ENCODE measurements at places on chromosomes 5 and 9.

- no peak for DNase-seq
These were observed 194.0 kb downstream of the RFX3 start for GRCh38 chr9:3331801-3332200.

DNA sequence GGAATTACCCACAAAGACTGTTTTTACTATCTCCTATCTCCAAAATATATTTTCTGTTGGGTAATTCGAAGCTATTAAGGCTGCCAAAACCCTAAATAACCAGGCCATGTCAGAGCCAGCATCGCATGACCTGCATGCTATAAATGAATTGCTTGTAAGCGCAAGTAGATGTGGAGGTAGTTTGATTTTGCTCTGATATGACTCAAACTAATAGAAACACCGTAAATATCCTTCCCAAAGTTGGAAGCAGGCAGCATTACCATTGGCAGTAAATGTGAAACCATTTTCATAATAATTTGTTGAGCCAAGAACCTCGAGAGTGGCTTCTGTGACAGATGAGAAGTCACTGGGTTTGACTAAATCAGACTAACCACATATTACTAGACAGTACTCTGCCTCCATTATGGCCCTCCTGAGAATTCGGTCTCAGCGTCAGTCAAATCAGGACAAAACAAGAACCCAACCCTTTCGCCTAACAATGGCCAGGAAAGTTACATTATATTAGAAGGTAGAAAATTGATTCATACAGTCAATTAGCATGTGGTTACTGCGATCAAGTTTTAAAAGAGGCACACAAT is 289.8 kb downstream of the SPOCK1 start:
- DNase-seq: no peak

- DNase-seq: no peak
These were observed 419.3 kb upstream of the ADAMTS16 start for GRCh38 chr5:4720831-4721230.

DNA sequence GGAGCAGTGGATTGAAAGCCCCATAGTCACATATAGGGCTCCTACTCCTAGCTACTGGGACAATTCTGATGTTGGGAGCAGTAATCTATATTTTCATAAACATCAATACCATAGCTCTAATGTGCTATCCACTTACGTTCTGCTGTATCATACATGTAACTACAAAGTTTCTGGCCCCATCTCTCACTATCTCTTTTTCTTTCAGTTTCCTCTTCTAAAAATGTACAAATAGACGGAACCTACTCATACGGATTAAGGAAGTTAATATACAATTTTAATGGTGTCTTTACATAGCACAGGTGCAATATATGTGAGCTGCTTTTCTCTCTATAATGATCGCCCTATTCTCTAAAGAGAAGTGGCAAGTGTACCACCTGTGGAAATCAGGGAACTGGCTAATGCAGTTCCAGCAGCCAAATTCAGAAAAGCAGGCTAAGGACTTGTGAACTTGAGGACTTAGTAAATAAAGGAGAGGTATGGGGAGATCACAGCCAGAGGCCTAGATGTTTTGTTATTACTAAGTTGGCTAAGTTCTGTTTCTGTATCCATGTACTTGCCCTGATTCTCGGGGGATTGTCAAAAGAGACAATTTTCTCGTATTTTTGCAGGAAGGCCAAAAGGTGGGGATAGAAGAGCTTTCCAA is 1021.9 kb downstream of the CDH12 start:
- DNase-seq: no peak

GRCh38 chr5:11030671-11031070 is 269.6 kb upstream of the DAP start:
- DNase-seq: no peak

DNA sequence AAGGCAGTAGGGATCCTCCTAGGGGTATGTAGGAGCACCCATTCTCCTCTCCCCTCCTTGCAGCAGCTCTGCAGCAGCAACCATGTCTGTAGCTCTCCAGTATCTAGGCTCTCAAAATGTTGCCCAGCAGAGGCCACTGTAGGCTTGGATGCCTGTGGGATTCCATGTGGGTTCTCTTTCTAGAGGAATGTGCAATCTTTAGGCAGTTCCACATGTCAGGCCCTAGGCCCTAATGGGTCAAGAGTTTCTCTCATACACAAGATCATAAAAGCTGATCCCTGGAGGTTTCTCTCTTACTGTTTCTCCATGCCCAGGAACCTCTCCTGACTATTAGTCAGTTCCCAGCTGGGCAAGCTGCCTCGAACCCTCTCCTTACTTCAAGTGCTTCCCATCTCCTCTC is 215.8 kb downstream of the FRMD3 start:
- DNase-seq: no peak

DNA sequence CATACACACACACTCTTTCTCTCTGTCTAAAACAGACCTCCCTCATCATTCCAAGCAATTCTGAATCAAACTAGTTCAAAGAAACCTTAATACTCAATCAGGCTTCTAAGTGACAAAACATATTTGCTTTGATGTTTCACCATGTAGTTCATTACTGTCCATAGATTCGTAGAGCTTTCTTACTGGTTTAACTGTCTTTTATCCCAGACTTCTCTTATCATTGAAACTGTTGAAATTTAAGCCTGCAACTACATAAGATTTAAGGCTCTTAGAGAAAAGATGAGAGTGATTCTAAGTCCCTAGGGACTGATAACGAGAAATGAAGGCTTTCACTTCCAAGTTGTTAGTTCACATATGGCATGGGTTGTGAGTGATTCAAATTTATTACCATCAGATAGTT is 11.0 kb upstream of the PLAC8L1 start:
- no peak for DNase-seq
